ENCODE measurements at places on chromosomes 4 and X.

DNA sequence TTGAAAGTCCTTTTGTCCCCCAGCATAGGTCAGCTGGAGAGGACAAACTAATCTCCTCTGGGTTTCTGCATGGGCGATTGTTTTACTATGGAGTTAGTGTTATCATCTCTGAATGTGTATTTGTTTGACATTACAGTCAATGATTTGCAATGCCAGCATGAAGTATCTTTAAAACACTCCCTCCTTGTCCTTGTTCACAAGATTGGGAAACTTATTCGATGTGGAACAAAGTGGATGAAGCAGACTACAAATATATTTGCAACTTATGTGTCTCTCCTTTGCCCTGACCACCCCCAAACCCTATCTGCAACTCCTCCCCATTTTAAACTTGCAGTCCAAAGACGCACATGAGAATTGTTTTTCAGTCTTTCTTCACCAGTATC, 1.5 kb upstream of the PITX2 start:
- no peak for DNase-seq

DNA sequence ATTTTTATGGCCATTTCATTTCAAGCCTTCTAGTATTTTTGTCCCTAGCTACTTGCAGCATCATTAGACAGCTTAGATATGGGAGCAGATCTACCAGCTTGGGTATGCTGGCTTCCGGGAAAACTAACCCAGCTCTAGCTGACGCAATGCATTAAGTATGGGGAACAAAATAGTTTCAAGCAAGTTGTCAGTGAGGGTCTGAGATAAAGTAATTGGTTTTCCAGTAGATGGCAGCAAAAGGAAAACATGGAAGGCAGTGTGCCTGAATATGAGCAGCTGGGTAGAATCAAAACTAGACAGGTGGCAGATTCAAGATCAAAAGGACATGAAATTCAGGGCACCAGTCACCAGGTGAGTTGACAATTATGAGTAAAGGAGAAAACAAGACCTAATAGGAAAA, 340.9 kb upstream of the CTSO start:
- DNase-seq = no peak

- DNase-seq = no peak
Observed at GRCh38 chr4:126614356-126614855, 1018.4 kb upstream of the INTU start.

GRCh38 chr4:37157476-37158167, 86.9 kb upstream of the NWD2 start:
- DNase-seq = no peak

GRCh38 chr4:92992758-92993157, 689.0 kb downstream of the GRID2 start:
- no peak for DNase-seq

DNA sequence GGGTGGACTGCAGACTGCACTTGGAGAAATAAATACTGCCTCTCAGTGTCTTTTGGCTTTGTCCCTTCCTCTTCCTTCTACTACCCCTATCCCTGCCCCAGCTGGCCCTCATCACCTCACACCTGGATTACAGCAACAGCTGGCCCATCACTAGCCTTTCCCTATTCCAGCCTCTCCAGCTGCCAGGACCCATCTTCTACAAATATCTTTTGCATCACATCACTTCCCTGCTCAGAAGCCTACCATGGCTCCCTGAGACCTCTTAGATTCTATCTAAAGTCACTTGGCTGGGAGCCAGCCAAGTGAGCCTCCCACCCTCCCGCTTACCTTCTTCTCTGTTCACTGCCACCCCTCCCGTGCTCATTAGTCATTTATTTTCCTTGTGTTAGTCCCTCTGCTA, 66.8 kb downstream of the TSC22D3 start:
- DNase-seq = no peak

GRCh38 chrX:119685225-119686066, 7.5 kb downstream of the SEPTIN6 start:
- DNase-seq = no peak

Data from upper lobe of left lung (tissue), 6 donors.